ENCODE measurements at places on chromosomes 6 and 20.
A peak's percentile ranks its signal among the peaks of the same experiment; 100 is the strongest.

- H3K4me1 ChIP-seq = no peaks in the 10 kb centered on the region
- no peak for DNase-seq
- no peak overlapping the region for H3K27ac ChIP-seq
Measured at GRCh38 chr6:57278570-57278969, 38.9 kb upstream of the PRIM2 start.

- H3K27ac ChIP-seq = no peak overlapping the region
- H3K27me3 ChIP-seq = no peaks in the 10 kb centered on the region
- no peak for DNase-seq
- H3K4me3 ChIP-seq = no peak overlapping the region
- no peaks in the 10 kb centered on the region for H3K36me3 ChIP-seq
- no peaks in the 10 kb centered on the region for H3K4me1 ChIP-seq
Measured at GRCh38 chr6:116019428-116019827, 41.3 kb downstream of the FRK start.

DNA sequence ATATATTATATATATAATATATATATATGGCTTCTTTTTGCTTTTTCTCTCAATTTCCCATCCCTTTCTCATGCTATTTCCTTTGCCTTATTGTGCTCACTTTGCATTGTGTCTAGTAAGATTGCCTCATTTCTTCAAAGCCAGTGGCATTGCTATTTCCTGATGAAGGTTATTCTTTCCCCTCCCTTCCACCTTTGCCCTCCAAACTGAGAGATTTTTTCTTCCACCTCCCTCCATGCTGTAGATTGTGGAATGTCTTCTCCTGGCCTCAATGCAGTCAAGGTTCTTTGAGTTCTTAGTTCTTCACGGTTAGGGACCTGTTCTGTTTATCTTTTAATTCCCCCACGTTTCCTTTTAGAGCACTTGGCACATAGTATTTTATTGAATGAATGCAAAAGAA, 17.2 kb downstream of the SH3BGRL2 start:
- H3K27ac ChIP-seq = no peak overlapping the region
- H3K27me3 ChIP-seq = peaks cover 10% of the 10 kb centered on the region
- no peaks in the 10 kb centered on the region for H3K36me3 ChIP-seq
- peaks cover 44% of the 10 kb centered on the region for H3K4me1 ChIP-seq

GRCh38 chr6:1016329-1017302, 295.3 kb upstream of the FOXQ1 start:
- no peaks in the 10 kb centered on the region for H3K4me1 ChIP-seq
- DNase-seq = no peak
- H3K27me3 ChIP-seq = peaks cover 7% of the 10 kb centered on the region
- H3K27ac ChIP-seq = no peak overlapping the region
- peaks cover 6% of the 10 kb centered on the region for H3K36me3 ChIP-seq

- H3K27ac ChIP-seq = no peak overlapping the region
- no peaks in the 10 kb centered on the region for H3K27me3 ChIP-seq
- H3K36me3 ChIP-seq = peaks cover 12% of the 10 kb centered on the region
- peaks cover 35% of the 10 kb centered on the region for H3K4me1 ChIP-seq
- no peak overlapping the region for H3K4me3 ChIP-seq
- DNase-seq = no peak
Measured at GRCh38 chr6:13447949-13448724, 39.3 kb downstream of the GFOD1 start.

DNA sequence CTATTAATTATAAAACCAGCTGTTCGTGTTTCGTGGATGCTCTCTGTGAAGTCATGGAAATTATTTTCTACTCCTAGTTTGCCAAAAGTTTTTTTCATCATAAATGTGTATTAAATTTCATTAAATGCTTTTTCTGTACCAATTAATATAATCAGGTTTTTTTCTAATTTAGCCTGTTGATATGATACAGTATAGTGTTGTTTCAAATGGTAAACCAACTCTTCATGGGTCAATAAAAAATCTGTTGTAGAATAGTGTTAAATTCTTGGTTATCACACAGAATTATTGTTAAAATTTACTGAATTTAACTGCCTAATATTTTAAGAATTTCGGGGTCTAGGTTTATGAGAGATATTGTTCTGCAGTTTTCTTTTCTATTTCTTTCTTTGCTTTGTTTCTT, 505.9 kb upstream of the MANEA start:
- no peak overlapping the region for H3K27ac ChIP-seq
- no peaks in the 10 kb centered on the region for H3K27me3 ChIP-seq
- no peak for DNase-seq
- no peaks in the 10 kb centered on the region for H3K4me1 ChIP-seq

DNA sequence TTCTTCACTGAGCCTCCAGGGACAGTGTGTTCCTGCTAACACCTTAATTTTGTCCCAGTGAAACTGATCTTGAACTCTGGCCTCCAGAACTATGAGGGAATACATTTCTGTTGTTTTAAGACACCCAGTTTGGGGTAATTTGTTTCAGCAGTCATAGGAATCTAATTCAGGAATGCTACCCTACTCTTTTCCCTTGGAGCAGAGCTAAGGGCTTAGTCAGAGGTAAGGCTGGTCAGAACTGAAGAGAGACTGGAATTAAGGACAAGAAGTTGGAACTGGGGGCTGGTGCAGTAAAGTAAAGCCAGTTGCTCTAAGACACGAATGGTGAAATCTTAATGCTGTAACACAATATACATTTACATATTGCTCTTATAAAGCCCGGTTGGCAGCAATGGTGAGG, 809.7 kb downstream of the MAFB start:
- peaks cover 29% of the 10 kb centered on the region for H3K4me1 ChIP-seq
- H3K36me3 ChIP-seq = peaks cover 14% of the 10 kb centered on the region
- H3K27ac ChIP-seq = no peak overlapping the region

DNA sequence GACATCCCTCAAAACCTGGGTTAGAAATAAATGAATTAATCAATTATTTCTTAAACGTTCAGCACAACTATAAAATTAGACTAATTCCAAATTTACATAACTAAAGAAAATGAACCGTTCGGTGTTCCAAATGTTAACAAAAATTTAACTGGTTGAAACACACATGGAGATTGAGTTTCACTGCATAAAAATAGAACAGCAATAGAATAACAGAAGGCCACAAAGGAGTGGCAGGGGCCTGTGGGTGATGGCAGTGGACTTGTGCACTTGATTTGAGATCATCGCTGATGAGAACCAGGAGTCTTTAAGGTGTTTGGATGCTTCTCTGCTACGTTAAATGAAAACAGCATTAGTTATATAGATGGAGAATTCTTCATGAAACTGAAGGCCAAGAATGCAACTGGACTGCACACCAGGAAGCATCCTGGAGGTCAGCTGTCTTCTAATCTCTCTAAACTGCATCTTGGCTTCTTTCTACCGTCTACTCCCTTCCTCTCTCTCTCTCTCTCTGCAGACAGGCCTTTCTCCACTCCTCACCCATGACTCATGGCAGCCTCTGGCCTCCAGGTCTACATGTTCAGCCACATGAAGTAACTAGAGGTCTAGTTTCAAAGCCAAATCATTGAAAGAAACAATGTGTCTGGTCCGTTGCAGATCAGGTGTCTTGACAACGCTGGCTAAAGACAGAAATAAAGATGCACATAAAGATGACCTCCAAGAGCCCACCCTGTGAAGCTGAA, 111.3 kb downstream of the SIM1 start:
- DNase-seq = no peak
- peaks cover 49% of the 10 kb centered on the region for H3K4me1 ChIP-seq
- peak overlapping the region; percentile 46 for H3K4me3 ChIP-seq
- no peaks in the 10 kb centered on the region for H3K27me3 ChIP-seq

- peaks cover 22% of the 10 kb centered on the region for H3K27me3 ChIP-seq
- H3K27ac ChIP-seq = no peak overlapping the region
- H3K36me3 ChIP-seq = peaks cover 10% of the 10 kb centered on the region
- DNase-seq = no peak
Measured at GRCh38 chr6:158233214-158233795, 65.2 kb downstream of the GTF2H5 start.

- peaks cover 52% of the 10 kb centered on the region for H3K4me1 ChIP-seq
- no peak for DNase-seq
- no peaks in the 10 kb centered on the region for H3K27me3 ChIP-seq
- no peak overlapping the region for H3K4me3 ChIP-seq
- peak overlapping the region; percentile 1 for H3K27ac ChIP-seq
Measured at GRCh38 chr6:21915707-21916260, 322.2 kb downstream of the SOX4 start.

DNA sequence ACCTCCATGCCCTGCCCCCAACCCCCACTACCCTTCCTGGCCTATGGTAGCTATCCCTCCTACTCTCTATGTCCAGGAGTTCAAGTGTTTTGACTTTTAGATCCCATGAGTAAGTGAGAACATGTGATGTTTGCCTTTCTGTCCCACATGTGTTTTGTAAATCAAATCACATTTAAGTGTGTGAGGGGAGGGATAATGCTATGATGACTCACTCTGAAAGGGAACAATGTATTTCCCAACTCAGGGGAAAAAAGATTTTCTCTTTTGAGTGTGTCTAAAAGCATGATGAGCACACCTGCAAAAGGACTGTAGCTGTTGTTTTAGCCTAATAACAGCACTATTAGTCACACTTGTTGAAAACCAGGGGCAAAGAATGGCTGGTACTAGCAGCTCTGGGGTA, 193.7 kb downstream of the GJA10 start:
- no peak overlapping the region for H3K27ac ChIP-seq
- H3K4me1 ChIP-seq = no peaks in the 10 kb centered on the region
- DNase-seq = no peak
- no peaks in the 10 kb centered on the region for H3K27me3 ChIP-seq

- H3K36me3 ChIP-seq = no peaks in the 10 kb centered on the region
- peak overlapping the region; percentile 77 for H3K4me3 ChIP-seq
- no peak for DNase-seq
- H3K4me1 ChIP-seq = peaks cover 12% of the 10 kb centered on the region
- H3K27me3 ChIP-seq = peaks cover 30% of the 10 kb centered on the region
- no peak overlapping the region for H3K27ac ChIP-seq
Measured at GRCh38 chr20:3405696-3406358, 1.6 kb downstream of the DNAAF9 start.

GRCh38 chr6:64083261-64083660, 447.7 kb downstream of the PHF3 start:
- peaks cover 4% of the 10 kb centered on the region for H3K36me3 ChIP-seq
- DNase-seq = no peak
- no peak overlapping the region for H3K27ac ChIP-seq

DNA sequence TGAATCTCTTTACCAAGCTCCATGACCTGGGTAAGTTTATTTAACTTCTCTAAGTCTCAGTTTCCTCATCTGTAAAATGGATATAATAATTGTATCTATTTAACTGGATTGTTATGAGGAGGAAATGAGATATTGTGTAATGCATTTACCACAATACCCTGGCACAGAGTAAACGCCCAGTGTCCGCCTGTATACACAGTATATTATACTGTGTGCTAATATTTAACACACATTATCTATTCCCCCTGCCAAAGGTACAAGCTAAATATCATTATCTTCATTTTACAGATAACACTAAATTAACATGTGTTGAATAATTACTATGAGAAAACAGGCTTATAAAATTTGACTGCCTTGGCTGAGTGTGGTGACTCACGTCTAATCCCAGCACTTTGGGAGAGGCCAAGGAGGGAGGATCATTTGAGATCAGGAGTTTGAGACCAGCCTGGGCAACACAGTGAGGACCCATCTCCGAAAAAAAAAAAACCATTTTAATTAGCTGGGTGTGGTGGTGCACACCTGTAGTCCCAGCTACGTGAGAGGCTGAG, 38.7 kb upstream of the TNFRSF21 start:
- no peaks in the 10 kb centered on the region for H3K36me3 ChIP-seq
- no peak overlapping the region for H3K27ac ChIP-seq
- H3K4me3 ChIP-seq = no peak overlapping the region
- no peaks in the 10 kb centered on the region for H3K27me3 ChIP-seq
- H3K4me1 ChIP-seq = no peaks in the 10 kb centered on the region

DNA sequence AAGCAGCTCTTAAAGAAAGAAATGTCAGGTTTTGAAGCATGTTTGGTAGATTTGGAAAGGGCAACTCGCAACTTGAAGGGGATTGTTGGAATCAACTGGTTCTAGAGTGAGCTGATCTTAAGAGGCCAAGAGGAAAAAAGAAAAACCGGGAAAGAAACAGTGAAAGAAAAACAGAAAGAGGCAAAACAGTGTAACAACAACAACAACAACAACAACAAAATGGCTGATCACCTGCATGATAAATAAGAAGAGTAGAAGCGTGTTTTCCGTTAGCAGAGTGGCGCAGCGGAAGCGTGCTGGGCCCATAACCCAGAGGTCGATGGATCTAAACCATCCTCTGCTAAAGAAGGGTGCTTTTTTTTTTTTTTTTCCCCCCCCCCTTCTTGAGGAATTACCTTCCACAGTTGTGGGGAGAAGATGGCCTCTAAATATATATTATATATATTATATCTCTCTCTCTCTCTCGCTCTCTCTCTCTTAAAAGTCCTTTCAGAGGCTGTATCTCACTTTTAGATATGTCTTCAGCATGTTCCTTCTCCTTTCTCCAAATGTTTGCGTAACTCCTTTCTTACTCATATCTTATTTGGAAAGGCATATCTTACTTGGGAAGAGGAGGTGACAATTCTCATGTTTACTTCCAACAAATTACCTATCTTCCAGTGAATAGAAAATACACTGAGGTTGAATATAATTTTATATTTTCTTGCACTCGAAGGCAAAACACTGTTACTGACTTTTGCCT, 134.4 kb downstream of the OR2B2 start:
- peaks cover 13% of the 10 kb centered on the region for H3K36me3 ChIP-seq
- DNase-seq = peak; percentile 47
- peaks cover 91% of the 10 kb centered on the region for H3K27me3 ChIP-seq

GRCh38 chr6:44668391-44668930, 281.0 kb downstream of the CDC5L start:
- no peak for DNase-seq
- H3K27ac ChIP-seq = no peak overlapping the region
- H3K27me3 ChIP-seq = no peaks in the 10 kb centered on the region
- H3K4me3 ChIP-seq = no peak overlapping the region

- H3K36me3 ChIP-seq = peaks cover 9% of the 10 kb centered on the region
- peaks cover 6% of the 10 kb centered on the region for H3K27me3 ChIP-seq
- peak; percentile 92 for DNase-seq
Measured at GRCh38 chr20:1118336-1119127, at the start of gene PSMF1. PSMF1 (plus strand) TSS chr20:1118602; CDS start chr20:1118774, 172 bp downstream.

GRCh38 chr6:5139828-5140771, 55.0 kb downstream of the PPP1R3G start:
- no peak overlapping the region for H3K27ac ChIP-seq
- H3K27me3 ChIP-seq = peaks cover 2% of the 10 kb centered on the region
- H3K36me3 ChIP-seq = no peaks in the 10 kb centered on the region
- DNase-seq = no peak
- no peak overlapping the region for H3K4me3 ChIP-seq

GRCh38 chr6:145110109-145110508, 625.2 kb downstream of the EPM2A start:
- peaks cover 31% of the 10 kb centered on the region for H3K36me3 ChIP-seq
- H3K27me3 ChIP-seq = peaks cover 4% of the 10 kb centered on the region
- no peak for DNase-seq
- no peak overlapping the region for H3K27ac ChIP-seq

DNA sequence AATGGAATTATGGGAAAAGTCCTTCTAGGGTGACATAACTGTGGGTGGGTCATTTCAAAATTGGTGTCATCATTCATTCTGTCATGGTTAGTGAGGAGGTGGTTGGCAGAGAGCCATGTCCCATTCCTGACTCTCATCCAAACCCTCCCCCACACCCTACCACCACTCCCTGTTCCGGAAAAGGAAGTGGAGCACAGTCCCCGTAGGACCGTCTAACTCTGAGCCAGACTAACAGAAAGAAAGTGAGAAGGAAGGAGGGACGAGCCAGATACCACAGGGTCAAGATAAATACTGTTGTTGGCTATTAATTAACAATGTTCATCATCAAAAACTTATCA, 4.8 kb downstream of the TRIM10 start:
- peaks cover 37% of the 10 kb centered on the region for H3K27me3 ChIP-seq
- no peak overlapping the region for H3K4me3 ChIP-seq
- H3K4me1 ChIP-seq = no peaks in the 10 kb centered on the region
- H3K27ac ChIP-seq = no peak overlapping the region
